SK-N-SH (cell line): ENCODE measurements at places on chromosomes 2 and 18.

GRCh38 chr2:239368906-239369552 is 31.8 kb downstream of the HDAC4 start:
- DNase-seq = no peak

DNA sequence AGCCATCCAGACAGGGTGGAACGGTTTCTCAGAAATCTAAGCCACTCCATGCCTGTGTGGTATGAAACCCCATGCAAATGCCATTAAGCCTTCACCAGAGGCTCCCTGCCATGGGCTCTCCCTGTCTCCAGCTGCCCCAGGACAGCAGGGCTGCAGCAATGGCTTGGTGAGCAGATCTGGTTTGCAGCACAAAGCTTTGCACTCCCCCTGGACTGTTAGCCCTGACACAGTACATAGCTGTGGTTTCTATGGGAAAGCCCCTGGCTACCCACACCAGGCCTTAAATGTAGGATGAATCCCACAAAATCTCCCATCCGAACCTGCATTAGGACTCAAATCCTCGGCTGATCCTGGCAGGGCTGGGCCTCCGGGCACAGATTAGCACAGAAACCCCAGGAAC is 291.6 kb downstream of the TNS1 start:
- DNase-seq = no peak

DNA sequence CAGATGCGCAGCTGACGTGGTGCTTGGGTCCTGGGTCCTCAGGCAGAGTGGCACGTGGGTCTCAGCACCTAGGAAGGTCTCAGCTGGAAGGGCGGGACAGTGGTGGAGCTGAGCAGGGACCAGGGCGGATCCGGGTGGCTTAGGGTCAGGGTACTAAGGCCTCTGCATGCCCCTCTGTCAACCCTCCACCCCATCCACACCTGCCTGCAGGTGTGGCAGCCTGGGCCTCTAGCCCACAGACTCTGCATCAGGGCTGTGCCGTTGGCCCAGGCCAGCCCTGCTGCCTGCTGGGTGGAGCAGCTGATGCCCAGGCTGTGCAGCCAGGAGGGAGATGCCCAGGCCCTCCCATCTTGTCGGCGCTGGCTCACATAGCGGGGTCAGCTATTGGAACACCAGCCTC is 24.6 kb upstream of the OTOS start:
- DNase-seq = no peak

DNA sequence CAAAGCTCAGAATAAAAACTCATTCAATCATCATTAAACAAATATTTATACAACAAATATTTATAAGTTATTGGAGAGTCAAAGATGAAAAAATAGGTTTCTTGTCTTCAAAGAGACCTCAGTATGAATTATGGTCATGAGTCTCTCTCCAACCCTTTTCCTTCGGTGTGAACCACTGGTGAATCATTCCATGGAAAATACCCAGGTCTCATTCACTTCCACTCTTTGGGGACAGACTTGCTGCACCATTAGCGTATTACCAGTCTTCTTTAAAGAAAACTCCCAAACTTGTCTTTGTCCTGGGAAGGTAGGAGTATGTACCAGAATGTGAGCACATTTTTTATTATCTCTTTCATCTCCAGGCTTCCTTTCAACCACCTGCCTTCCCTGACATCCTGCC is 257.4 kb upstream of the RBMS1 start:
- DNase-seq = no peak

GRCh38 chr2:142325870-142326269 is 195.1 kb upstream of the LRP1B start:
- DNase-seq = no peak

GRCh38 chr18:23716516-23716915 is 27.3 kb downstream of the LAMA3 start:
- no peak for DNase-seq

- no peak for DNase-seq
These were observed 7.8 kb downstream of the LIMS1 start for GRCh38 chr2:108542071-108542470.

DNA sequence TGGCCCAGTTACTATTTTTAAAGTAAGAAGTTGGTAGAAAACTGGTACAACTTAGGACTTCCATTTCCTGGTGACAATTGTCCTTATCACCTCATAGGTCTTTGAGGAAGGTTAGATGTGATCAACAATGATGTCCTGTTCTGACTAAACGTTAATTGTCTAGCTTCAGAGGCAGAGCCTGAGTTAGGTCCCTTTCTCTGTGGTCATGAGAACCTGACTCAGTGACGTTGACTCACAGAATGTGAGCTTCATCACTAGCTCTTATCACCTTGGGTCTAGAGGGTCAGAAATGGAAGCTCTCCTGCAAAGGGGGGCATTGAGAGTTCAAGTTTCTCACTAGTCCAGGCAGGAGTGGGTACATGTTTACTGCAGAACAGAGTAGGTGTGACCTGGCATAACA is 60.6 kb upstream of the ATP8B1 start:
- no peak for DNase-seq

DNA sequence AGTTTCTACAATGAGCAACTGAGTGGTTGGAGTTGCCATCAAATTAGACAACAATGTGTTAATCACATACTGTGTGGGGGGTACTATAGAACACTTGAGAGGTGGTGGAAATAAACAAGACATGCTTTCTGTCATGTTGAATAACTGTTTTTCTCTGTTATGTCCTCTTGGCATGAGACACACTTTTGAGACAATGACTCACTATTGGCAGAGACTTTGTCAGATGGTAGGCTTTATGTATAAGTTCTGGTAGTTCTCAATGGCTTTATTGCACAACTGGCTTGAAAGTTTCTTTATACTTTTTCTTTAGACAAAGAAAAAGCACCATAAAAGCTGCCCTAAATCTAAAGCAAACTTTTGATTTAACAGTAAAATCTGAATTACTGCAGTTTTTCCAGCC is 578.7 kb downstream of the ADCYAP1 start:
- DNase-seq = no peak

DNA sequence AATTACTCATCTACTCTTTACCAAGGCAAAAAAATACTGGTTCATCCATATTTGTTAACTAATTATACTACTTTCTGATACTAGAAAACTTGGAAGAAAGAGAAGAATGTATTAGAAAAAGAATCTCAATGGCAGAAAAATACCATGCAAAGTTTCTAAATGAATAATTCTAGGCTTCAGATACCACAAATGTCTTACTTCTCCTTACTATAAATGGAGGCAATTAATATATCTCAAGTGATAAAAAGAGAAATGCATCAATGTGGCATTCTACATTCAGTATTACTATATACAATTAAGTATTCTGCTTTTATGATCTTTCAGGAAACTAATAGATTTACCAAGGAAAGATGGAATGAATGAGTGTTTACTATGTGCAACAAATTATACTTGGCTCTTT is 85.5 kb downstream of the ITSN2 start:
- DNase-seq = no peak

GRCh38 chr18:55314615-55315237 is 273.3 kb downstream of the TCF4 start:
- DNase-seq = no peak

- no peak for DNase-seq
These were observed 57.8 kb downstream of the HPCAL1 start for GRCh38 chr2:10360460-10360849.

- no peak for DNase-seq
These were observed 5.1 kb downstream of the SP140 start for GRCh38 chr2:230230496-230231200.

- DNase-seq = no peak
These were observed 708 bp downstream of the ZNF24 start for GRCh38 chr18:35343488-35343935.

DNA sequence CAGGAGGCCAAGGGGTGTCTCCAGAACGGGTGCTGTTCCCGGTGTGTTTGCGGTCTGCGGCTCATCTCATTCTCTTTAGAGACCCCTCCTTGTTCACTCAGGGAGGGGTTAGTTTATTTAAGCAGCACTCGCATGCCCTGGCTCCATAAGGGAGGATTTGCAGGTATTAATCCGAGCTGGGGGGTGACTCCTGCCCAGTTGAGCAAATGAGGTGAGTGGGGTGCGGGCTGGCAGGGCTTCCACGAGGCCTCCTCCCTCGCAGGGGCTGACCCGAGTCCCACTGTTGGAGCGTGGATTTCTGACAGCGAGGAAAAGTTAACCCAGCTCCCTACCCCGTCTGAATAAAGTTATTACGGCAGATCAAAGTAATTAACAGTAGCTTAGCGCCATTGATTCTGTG is 371.8 kb upstream of the SALL3 start:
- DNase-seq = no peak

GRCh38 chr2:198544461-198544860 is 740.1 kb downstream of the PLCL1 start:
- DNase-seq = no peak

DNA sequence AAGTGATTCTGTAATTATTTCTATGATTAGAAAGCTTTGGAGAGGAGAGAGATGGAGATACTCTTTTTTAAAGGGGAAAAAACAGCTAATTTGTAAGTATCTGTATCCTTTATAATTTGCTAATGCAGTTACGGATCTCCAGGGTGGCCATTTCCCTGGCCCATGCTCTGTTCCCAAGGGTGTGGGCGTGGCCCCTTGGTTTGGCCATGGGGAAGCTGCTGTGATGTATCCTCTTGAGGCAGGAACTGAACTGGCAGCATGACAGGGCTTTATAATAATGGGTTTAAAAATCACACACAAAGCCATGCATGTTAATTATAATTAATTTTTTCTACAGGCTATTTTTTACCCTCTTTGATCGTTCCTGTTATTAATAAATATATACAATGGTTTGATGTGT is 27.0 kb downstream of the TRAPPC12 start:
- no peak for DNase-seq

DNA sequence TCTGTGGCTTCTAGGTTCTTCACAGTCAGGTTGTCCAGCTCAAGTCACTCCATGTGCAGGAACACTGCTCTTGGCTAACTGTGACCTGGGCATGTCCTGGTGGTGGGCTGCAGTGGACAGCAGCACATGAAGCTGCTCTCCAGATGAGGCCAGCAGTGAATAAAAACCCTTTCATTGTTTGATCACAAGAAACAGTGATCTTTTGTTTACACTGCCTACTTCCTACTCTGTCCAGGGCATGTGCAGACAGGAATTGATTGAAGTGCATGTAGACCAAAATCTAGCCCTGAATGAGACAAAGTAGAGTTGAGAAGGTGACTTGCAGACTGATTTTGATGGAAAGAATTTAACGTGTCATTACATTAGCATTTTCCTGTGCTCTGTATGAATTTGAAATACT is 34.9 kb downstream of the BCL2L11 start:
- DNase-seq = no peak

- DNase-seq = no peak
These were observed 315.9 kb upstream of the THUMPD2 start for GRCh38 chr2:40095000-40095399.

DNA sequence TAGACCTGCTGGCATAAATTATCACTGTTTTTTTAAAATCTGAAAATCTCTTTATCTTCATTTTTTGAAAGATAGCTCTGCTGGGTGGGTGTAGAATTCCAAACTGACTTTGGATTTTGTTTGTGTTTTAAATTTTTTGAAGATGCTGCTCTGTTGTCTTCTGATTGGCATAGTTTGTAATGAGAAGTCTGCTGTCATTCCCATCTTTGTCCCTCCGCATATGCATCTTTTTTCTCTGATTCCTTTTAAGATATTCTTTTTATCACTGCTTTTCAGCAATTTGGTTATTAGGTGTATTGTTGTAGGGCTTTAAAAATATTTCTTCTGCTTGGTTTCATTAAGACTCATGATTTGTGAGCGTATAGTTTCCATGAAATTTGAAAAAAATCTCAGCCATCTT is 7.2 kb downstream of the SNED1 start:
- no peak for DNase-seq

- DNase-seq = peak; percentile 40
These were observed 78.0 kb downstream of the TMEM182 start for GRCh38 chr2:102839668-102840388.

- no peak for DNase-seq
These were observed 130.6 kb upstream of the ZSWIM2 start for GRCh38 chr2:186979439-186980116.

- no peak for DNase-seq
These were observed 57.8 kb upstream of the IGFBP2 start for GRCh38 chr2:216575465-216575864.

DNA sequence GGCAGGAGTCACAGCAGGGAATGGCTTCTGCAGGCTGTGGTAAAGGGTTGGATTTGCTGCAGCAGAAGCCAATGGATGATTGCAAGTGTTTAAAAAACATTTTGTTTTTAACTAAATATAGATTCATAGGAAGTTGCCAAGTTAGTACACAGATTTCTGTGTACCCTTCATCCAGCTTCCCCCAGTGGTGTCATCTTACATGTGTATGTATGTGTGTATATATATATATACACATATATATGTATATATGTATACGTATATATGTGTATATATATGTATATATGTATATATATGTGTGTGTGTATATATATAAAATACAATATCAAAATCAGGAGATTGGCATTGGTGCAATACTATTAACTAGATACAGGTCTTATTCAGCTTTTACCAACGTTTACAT is 19.2 kb upstream of the FAM124B start:
- no peak for DNase-seq

GRCh38 chr2:29747786-29748470 is 173.5 kb downstream of the ALK start:
- DNase-seq = no peak

DNA sequence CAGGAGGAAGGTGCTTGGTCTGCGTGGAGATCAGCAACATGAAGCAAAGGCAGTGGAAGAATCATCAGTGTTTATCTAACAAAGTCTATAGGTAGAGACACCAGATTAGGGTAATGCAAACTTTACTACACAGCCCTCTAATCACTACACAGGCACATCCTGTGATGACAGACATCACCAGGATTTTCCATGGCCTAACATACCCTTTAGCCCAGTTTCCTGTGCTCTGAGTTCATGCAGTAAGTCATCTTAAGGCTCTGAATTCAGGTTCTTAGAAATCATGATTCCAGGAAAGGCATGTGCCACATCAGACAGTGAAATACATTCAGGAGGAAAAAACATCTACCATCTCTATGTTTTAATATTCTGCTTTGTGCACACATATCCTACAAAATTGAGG is 708.5 kb upstream of the SLC8A1 start:
- no peak for DNase-seq

DNA sequence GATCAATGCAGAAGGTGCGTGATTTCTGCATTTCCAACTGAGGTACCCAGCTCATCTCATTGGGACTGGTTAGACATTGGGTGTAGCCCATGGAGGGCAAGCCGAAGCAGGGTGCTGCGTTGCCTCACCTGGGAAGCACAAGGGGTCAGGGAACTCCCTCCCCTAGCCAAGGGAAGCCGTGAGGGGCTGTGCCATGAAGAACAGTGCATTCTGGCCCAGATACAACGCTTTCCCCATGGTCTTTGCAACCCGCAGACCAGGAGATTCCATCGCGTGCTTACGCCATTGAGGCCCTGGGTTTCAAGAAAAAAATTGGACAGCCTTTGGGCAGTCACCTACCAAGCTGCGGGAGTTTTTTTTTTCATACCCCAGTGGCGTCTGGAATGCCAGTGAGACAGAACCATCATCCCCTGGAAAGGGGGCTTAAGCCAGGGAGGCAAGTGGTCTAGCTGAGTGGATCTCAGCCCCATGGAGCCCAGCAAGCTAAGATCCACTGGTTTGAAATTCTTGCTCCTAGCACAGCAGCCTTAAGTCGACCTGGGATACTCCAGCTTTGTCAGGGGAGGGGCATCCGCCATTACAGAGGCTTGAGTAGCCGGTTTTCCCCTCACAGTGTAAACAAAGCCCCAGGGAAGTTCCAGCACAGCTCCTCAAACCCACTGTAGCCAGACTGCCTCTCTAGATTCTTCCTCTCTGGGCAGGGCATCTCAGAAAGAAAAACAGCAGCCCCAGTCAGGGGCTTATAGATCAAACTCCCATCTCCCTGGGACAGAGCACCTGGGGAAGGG is 21.7 kb downstream of the TFPI start:
- no peak for DNase-seq
